ENCODE measurements at places on chromosomes 4 and X.

- no peak for DNase-seq
These were observed 219.0 kb upstream of the CPEB2 start for GRCh38 chr4:14783011-14783877.

GRCh38 chrX:23497919-23498318 lies 163.3 kb downstream of the PTCHD1 start:
- DNase-seq: no peak

DNA sequence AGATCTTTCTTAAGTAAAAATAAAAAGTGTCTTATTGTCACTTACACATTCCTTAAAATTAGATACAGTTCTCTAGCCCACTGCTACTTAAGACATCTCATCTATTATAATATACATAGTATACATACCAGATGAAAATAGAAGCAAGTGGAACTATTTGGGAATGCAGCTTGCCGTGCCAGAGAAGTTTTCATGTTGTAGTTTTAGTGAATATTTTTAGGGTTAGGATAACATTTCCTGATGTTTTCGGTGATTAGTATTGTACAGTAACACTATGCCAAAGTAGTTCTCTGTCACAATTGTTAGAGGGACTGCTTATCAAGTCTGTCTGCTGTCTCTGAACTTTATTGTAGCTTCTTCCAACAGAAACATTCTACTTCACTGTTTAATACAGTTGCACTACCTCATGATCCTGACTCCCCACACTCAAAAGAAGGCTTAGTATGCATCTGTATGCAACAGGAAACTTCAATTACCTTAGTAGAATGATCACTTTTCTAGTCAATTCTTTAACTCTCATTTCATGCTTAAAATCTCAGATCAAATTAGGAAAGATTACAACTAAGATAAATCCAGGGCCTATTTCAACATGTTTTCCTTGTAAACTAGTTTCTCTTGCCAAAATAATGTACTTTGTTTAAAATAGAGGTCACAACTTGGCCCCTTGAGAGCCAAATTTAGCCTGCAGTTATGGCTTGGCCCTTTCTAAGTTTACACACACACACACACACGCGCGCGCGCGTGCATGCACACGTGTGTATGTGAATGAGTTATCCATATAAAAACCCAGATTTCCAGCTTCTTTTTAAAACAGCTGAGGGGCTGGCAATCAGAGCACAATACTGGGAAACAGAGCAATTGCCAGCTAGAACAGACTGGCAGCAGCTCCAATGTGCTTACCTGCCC lies 42.3 kb upstream of the SRPX start:
- no peak for DNase-seq

GRCh38 chr4:167234316-167234881 lies at the start of gene SPOCK3:
TSS of gene SPOCK3 (minus strand) at chr4:167234494.
- no peak for DNase-seq

GRCh38 chr4:4859799-4860599 lies 534 bp downstream of the MSX1 start:
- DNase-seq: peak; percentile 51

GRCh38 chrX:153621949-153622598 lies 23.1 kb upstream of the CCNQ start:
- no peak for DNase-seq

DNA sequence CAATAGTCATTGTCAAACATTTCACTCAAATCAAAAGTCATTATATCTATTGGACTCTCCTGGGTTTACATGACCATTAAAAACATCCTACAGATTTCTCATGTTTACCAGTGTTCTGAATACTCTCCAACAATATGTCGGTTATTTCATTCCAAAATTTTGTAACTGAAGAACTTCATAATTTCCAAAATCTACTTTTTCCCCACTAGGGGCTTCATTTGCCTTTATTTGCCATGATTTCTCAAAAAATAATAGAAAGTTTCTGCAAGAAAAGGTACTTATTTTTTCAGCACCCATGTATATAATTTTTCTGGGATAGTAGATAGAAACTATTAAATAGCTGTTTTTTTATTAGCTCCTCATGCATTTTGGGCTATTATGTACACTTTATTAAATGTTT lies 49.0 kb downstream of the PRDM5 start:
- no peak for DNase-seq

- peak; percentile 37 for DNase-seq
These were observed 23.1 kb downstream of the DACH2 start for GRCh38 chrX:86171366-86171765.

DNA sequence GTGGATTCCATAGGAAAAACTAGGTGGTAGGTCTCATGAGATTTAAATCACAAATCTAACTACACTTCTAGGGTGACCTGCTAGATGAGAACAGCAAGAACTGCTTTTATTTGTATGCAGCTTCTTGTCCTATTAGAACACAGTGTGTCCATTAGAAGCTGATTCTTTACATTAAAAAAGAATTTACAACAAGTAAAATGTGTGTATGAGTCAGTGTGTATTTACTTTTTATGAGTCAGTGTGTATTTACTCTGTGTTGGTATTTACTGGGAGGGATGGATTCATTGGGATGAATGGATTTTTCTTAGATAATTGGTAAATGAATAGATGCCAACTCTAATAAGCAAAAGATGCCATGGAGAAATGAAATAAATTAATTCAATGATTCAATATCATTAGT lies 40.6 kb upstream of the XPNPEP2 start:
- no peak for DNase-seq

DNA sequence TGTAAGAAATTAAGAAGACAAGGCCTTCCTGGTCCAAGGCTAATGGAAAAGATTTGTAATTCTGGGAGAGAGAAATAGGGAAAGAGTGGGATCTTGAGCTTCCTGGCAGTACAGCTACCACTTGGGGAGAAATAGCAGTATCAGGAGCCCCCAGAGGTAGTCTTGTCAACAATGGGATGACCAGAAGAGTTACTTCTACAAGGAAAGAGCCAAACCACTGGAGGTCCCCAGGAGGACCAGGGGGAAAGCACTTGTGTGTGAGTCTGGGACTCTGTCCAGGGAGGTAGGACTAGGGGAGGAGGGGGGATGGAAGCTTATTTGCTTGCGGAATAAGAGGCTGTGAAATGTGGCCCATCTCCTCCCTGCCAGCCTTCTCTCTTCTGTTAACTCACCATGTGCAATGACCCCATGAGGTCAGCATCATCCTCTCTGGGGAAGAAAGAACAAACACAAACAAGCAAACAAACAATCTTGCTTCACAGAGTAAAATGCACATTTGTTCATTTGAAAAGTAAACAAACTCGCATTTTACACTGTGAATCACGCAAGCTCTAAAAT lies 160.1 kb downstream of the STK32B start:
- no peak for DNase-seq

DNA sequence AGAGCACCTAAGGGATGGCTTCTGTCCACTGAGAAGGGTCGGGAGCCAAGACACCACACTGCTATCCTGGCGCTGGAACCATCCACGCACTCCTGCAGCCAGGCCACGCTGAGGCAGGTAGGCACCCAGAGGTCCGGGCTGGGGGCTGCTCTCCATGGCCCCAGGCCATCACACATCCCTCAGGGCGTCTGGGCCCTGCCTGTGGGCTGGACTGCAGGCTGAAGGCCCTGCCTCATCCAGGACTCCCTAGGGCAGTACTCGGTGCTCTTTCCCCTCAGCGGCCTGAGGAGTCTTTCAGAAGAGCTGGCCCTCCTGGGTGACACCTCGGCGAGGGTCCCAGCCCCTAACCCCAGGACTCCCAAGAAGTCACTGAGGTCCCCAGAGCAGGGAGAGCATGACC lies 17.7 kb downstream of the FGFR3 start:
- DNase-seq: no peak

GRCh38 chr4:67332627-67333026 lies 212.7 kb downstream of the CENPC start:
- peak; percentile 11 for DNase-seq

GRCh38 chrX:2751291-2751690 lies 549 bp upstream of the XG start:
- DNase-seq: no peak

- DNase-seq: no peak
These were observed 2.0 kb downstream of the GTPBP6 start for GRCh38 chrX:316351-317325.
